ENCODE measurements at places on chromosomes 5 and 9. TPM values are rescaled to one million over a fixed set of nuclear protein-coding genes. Genes with fewer than 3 reads are reported as not detected.

PCDHGB3 gene
- 0.71 TPM for total RNA-seq

PCDHB3 gene
- 5.7 TPM for total RNA-seq

PRRX2 gene
- total RNA-seq = 0.68 TPM

LHX3 gene
- not detected for total RNA-seq

F12 gene
- total RNA-seq = 2.3 TPM

MYOT gene
- not detected for total RNA-seq

SH3RF2 gene
- 1.0 TPM for total RNA-seq

ADAMTSL2 gene
- 0.16 TPM for total RNA-seq

KCNV2 gene
- not detected for total RNA-seq

SLC44A1 gene
- total RNA-seq = 13.9 TPM

SLC34A3 gene
- total RNA-seq = not detected

SCGB3A1 gene
- not detected for total RNA-seq

PKD2L2 gene
- total RNA-seq = not detected

Data from neural crest cell (in vitro differentiated cells).